H54 (cell line): ENCODE measurements at places on chromosomes 4 and X.

GRCh38 chr4:3420956-3421355, 20.8 kb upstream of the HGFAC start:
- DNase-seq: no peak

GRCh38 chr4:120869613-120870278, 52.8 kb downstream of the PRDM5 start:
- no peak for DNase-seq

DNA sequence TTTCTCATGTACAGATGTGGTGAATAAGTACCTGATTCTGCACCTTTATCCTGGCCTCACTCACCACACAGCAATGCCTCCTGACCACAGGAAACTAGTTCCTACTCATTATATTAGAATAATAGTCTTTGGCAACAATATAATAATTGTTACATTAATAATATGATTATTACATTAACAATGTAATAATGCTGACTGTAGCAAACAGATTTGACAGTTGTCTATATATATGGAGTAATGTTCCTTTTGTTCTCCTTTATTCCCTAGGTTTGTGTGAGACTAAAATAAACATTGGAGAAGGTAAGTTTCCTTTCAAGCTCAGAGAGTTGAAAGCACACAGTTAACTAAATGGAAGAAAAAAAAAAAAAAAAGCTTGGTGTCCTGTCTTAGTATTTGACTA, 40.6 kb upstream of the NAA11 start:
- no peak for DNase-seq

GRCh38 chr4:174236359-174236758, 47.1 kb downstream of the FBXO8 start:
- DNase-seq: no peak
